ENCODE measurements at places on chromosomes 2 and 18.

- no peak for DNase-seq
Observed at GRCh38 chr2:64937687-64938491, 51.3 kb upstream of the SLC1A4 start.

DNA sequence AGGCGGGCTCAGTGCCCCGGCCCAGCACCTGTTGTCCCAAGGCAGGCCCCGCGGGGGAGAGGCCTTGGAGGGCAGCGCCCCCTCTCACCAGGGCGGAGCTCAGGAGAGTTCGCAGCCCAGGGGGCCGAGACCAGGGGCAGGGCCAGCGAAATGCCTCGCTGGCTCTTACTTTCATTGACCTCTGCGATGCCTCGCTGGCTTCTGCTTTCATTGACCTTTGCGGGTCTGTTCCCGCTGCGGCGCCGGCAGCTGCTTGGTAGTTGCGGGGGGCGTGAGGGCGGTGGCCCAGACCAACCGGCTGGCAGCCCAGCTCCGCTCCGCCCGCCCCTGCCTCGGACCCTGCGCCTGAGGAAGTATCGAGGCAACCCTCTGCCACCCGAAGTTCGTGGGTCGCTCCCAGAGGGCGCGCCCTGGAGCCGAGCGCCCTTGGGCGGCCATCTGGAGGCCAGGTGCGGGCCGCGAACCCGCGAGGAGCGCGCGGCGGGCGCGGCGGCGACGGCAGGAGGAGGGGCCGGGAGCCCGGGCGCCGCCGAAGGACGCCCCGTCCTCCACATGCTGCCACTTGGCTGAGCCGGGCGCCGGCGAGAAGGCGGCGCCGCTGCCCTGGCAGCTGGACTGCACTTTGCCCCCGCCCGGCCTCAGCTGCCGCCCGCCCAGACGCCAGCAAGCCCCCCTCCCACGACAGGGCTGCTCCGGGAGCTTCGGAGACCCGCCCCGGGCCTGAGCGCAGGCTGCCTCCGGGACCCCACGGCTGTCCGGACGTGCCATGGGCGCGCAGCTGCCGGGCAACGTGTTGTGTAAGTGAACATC is 118.0 kb upstream of the MSTN start:
- peak; percentile 77 for DNase-seq

- no peak for DNase-seq
Observed at GRCh38 chr2:26900831-26901321, 52.9 kb downstream of the DPYSL5 start.

DNA sequence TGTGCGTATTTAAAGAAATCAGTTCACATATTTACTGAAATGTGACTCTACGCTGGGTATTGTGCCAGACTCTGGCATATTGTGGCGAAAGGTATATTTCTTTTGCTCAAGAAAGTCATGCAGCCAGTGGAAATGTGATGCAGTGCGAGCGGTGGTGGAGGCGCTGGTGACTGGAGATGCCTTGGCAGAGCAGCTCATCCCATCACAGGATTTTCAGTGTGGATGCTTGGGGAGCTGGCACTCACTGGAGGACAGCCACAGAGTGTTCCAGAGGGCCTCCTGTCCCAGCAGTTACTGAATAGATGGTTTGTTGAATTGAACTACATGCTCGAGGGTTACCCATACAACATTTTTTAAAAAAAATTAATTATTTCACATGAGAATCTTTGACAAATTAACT is 117.6 kb downstream of the ZNF407 start:
- DNase-seq, result no peak

DNA sequence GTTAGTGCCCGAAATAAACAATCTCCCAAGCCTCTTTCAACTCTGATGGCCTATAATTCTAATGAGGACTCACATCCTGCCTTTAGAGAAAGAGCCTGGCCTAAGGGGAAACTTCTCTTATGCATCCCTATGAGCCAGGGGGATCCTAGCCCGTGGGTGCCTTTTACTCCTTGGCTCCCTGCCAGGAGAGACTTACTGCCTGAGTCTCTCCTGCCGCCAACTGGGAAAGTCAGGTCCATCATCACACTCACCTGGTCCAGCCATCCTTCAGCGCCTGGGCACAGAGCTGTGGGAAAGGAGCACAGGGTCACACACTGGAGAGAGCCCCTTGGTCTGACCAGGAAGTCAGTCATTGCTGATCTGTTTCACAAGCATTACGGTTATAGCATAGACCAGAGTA is 24.1 kb downstream of the ENOSF1 start:
- DNase-seq, result no peak

- DNase-seq, result no peak
Observed at GRCh38 chr18:79105455-79105854, 36.3 kb downstream of the ATP9B start.

DNA sequence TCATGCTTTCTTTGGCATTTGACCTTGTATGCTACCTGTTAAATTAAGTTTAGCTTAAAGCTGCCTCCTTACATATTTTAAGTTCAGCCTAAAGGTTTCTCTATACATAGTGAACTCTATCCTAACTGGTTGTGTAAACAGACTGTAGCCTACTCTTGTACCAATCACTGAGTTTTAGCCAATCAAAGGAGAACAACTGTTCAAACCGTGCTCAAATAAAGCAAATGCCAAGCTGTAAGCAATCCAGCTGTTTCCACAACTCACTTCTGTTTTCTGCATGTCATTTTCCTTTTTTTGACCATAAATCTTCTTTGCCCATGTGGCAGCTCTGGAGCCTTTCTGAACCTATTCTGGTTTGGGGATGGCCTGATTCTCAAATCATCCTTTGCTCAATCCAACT is 1603.8 kb upstream of the ACVR2A start:
- DNase-seq, result no peak

DNA sequence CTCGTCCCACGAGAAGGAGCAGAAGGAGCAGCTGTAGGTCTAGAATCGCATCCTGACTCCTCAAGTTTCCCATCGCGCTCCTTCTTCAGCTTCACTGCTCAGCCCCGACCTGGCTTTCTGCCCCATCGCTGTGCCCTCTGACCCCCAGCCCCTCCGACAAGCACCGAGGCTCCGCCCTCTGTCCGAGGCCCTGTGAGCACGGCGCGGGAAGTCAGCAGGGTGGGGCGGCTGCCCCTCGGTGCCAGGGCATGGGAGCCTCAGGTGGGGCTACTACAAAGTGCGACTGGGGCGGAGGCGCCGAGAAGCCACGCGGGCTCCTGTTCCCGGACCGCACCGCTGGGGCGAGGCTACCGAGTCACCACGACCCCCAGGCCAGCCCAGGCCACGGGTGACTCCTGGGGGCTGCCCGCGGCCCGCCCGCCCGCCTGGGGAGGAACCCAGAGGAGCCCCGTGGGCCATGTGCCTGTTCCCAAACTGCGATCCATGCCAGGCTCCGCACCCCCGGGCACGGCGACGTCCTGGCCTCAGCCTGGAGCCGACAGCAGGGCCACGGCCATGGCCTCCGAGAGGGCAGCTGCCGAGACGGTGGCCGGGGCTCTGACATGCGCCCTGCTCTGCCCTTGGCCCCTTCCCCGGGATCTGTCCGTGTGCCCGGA is 36.6 kb upstream of the ID2 start:
- no peak for DNase-seq

GRCh38 chr2:179410552-179411356 is 146.1 kb upstream of the SESTD1 start:
- DNase-seq, result peak; percentile 13

GRCh38 chr2:238857959-238858358 is 10.1 kb downstream of the TWIST2 start:
- DNase-seq, result no peak

DNA sequence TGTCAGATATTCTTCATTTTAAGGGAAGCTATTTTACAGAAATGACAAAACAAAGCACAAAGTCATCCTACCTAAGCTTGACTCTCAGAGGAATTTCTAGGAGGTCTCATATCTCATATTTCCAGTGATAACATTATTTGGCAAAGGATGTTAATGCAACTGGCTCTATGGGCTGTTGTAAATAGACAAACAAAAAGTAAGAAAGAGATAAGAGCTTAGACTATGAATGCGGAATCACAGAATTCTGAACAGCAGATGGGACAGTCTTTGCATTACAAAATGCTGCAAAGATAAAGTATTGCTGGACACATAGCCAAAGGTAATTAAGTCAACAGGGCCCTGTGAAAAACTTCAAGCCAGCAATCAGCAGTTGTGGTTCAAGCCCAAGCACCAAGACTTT is 23.9 kb downstream of the PIAS2 start:
- DNase-seq, result peak; percentile 21

GRCh38 chr2:237889016-237889415 is 29.6 kb downstream of the RAMP1 start:
- no peak for DNase-seq

- no peak for DNase-seq
Observed at GRCh38 chr2:133953524-133953923, 300.3 kb upstream of the MGAT5 start.

DNA sequence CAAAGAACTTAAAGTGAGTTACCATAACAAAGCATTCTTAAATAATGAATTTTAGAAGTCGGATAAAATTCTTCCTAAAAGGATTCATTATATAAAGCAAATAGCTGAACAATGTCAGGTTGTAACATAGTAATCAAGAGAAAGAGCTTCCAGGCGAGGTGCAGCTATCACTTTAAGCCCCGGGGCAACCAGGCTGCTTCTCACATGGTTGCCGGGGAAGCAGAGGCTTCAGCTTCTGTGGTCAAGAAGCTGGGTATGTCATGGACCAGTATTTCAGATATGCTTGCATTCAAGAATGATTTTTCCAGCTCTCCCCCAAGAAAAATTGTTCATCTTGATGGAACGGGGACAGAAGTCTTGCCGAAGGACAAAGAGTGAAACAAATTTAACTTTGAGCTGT is 23.6 kb upstream of the KYNU start:
- DNase-seq, result no peak

- no peak for DNase-seq
Observed at GRCh38 chr2:215031321-215031720, 107.1 kb downstream of the ABCA12 start.

GRCh38 chr2:172215936-172216335 is 113.2 kb upstream of the DLX2 start:
- no peak for DNase-seq

DNA sequence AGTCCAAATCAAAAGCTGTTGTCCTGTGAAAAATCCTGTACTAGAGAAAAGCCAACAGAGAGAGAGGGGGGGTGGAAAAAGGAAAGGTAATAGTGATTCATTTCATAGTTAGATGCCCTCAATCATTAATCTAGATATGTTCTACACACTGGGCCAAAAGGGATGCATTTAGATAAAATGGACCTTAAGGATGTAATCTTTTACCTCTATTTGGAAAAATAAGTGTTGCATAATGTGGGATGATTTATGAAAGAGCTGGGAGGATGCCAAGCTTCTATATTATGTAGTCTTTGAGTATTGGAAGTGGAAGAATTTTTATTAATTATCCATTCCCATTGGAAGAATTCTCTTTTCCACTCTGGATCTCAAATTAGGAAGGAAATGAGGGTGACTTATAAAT is 480.5 kb upstream of the ZEB2 start:
- DNase-seq, result no peak

DNA sequence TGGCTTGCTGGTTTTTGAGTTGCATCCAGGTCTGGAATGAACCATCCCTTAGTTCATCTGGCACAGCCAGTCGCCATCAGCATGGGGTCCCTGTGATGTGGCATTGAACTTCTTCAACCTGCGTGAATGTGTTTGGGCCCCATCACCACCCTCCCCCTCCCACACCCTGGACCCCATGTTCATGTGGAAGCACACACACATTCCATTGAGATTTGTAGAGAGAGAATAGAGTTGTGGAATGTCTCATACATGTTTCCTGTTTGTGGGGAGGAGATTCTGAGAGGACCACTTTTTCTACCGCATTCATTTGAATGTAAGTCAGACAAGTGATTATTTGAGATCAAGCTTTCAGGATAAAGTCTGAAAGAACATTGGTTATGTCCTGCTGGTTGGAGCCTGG is 117.6 kb upstream of the EML6 start:
- DNase-seq, result no peak

DNA sequence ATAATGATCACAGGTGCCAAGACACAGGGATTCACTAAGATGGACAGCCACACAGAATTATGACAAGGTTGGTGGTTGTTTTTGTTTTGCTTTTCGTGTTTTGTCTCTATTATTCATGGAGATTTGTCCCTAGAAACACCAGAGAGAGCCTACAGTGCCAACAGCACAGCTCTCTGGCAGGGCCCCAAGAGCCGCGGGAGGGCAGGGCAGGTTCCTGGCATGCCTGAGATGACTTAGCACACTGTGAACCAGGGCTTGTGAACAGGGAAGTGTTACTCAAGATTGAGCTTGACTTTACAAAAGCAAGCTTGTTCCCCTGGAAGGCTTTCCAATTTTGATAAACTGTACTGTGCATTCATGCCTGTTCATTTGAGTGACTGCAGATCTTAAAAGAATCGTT is 437.4 kb upstream of the SALL3 start:
- DNase-seq, result no peak

DNA sequence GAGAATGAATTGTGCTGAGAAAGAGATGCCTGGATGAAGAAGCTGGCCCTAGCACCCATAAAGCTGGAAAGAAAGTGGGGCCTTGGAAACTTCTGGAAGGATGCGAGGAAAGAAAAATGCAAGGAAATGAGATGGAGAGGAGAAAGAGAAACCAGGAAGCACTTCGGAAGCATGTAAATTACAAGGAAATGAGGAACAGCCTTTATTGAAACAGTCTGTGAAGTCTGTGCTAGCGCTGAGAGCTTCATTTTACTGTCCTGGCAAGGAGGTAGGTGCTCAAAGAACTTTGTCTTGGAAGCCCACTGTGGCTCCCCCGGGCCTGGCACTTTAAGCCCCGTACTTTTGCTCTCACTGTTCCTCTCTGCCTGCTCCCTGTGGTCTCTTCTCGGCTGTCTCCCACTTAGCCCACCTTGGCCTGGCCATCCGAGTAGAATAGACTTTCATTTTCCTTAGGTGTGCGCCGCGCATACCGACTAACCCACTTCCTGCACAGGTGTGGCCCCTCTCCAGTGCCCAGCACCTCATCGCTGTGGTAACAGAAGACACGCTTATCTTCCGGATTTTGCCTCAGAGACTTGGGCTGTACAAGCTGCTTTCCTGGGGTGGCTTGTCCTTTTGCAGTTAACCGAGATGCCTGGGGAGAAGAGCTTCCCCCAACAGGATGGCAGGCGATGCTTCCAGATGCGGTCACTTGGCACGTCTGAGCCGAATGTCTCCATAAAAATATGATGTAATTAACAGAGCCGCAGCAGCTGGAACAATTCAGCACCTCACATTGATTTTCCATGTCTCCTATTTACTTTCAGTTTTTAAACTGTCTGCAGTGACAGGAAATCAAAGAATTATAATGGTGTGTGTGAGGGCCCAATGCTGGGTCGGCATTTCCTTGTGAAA is 199.6 kb downstream of the HRH4 start:
- no peak for DNase-seq
